ENCODE measurements at places on chromosomes 3 and 15.

GRCh38 chr15:27398631-27399161, 427.7 kb downstream of the GABRG3 start:
- DNase-seq = no peak

DNA sequence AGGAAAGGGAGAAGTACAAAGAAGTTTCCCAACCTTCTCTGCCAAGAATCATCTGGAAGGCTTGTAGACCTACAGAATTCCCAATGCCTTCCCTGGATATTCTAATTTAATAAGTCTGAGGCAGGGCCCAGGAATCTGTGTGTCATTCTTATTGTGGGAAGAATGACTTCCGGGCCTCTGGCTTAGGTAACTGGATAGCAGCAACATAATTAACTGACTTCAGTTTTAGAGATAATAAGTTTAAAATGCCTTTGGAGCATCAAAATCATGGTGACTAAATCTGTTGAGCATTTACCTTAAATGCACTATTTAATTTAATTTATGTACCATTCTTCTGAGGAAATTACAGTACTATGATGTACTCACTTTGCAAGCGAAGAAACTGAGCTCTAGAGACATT, 44.3 kb upstream of the TM4SF1 start:
- no peak for DNase-seq

- DNase-seq = no peak
Measured at GRCh38 chr3:152583963-152584362, 251.0 kb upstream of the P2RY1 start.

- DNase-seq = no peak
Measured at GRCh38 chr15:78405336-78405924, 32.6 kb upstream of the IREB2 start.

DNA sequence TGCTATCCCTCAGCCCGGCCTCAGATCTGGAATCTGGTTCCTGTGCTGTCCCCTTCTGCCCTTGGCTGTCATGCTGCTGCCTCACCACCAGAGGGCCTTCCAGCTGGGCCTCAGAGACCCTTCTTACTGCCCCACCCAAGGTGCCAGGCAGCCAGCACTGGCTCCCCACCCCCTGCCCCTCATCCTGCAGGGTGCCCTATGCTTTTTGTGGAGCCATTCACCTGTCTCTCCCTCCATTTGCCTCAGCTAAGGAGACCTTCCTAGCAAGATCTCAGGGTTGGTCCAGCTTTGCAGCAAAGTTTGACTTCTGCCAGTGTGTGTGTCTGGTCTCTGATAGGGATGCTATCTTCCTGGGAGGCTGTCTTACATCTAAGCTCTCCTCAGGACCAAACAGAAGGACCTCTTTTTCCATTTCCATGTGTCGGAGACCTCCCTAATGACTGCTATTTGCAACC, 1.9 kb upstream of the VWA5B2 start:
- DNase-seq = peak; percentile 47
